ENCODE measurements at places on chromosomes 12 and 14.

DNA sequence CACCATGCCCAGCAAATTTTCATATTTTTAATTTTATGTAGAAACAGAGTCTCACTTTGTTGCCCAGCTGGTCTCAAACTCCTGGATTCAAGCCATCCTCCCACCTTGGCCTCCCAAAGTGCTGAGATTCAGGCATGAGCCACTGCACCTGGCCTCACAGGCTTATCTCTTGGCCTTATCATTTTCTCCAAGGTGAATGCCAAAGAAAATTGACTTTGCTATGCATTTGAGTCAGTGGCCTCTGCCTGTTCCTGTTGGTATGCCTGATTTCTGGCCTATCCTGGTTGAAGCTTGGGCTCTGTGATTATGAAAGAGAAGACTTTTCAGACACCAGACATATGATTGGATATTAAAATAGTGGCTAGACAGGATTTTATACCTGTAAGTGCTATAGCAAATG lies 34.2 kb downstream of the MANSC1 start:
- no peak for DNase-seq

GRCh38 chr14:77498984-77499527 lies 440 bp upstream of the ISM2 start:
- peak; percentile 83 for DNase-seq

GRCh38 chr12:77001276-77001675 lies 64.1 kb downstream of the E2F7 start:
- no peak for DNase-seq

DNA sequence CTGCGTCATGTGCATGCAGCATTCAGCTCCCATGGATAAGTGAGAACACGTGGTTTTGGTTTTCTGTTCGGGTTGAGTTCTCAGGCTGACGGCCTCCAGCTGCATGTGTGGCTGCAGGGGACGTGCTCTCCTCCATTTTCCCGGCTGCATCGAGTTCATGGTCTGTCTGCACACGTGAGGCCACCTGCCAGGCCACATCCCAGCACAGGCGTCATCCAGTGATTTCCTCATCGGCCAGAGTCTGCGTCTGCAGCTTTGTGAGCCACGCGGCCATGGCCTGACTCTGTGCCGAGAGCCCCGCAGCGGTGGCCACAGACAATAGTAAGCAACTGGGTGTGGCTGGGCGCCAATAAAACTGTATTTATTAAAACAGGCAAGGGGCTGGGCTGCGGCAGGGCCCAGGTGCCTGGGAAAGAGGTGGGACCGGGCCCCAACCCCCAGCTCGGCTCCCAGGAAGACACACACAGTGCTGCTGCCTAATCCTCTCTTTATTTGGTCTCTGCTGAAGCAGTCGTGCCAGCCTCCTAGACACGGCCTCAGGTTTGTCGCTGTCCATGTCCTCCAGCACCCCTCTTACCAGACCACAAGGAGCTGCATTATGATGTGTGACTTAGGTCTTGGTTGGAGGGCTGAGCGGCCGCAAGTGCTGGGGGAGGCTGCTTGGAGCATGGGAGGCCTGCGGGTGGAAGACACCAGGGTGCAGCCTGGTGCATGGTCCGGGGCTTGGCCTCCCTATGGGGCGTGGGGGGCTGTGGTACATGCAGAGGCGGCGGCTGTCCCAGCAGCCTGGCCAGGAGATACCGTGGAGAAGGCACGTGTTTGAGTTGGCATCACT lies 52.0 kb downstream of the NOC4L start:
- DNase-seq, result no peak

GRCh38 chr12:44976246-44976645 lies 74.7 kb downstream of the DBX2 start:
- DNase-seq, result no peak

DNA sequence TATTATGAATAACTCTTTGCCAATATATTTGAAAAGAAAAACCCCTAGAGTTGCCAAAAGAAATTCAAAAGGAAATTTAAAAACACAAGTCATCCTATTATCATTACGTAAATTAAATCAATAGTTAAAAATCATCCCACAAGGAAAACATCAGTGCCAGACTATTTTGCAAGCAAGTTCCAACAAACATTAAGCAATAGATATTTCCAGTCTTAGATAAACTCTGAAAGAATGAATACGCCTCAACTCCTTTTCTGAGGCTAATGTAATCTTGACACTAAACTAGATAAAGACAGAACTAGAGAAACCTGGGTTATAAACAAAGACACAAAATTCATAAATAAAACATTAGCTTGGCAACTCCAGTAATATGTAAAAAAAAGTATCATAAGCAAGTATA lies 245.9 kb downstream of the FOXN3 start:
- DNase-seq, result no peak

- no peak for DNase-seq
These were observed 409.3 kb upstream of the TMEM132C start for GRCh38 chr12:127857661-127858060.

- DNase-seq, result no peak
These were observed 3.6 kb upstream of the ELK3 start for GRCh38 chr12:96190413-96191108.

GRCh38 chr12:15797818-15798217 lies 8.6 kb upstream of the EPS8 start:
- no peak for DNase-seq

- DNase-seq, result peak; percentile 39
These were observed 161.2 kb downstream of the DAD1 start for GRCh38 chr14:22427771-22428231.

DNA sequence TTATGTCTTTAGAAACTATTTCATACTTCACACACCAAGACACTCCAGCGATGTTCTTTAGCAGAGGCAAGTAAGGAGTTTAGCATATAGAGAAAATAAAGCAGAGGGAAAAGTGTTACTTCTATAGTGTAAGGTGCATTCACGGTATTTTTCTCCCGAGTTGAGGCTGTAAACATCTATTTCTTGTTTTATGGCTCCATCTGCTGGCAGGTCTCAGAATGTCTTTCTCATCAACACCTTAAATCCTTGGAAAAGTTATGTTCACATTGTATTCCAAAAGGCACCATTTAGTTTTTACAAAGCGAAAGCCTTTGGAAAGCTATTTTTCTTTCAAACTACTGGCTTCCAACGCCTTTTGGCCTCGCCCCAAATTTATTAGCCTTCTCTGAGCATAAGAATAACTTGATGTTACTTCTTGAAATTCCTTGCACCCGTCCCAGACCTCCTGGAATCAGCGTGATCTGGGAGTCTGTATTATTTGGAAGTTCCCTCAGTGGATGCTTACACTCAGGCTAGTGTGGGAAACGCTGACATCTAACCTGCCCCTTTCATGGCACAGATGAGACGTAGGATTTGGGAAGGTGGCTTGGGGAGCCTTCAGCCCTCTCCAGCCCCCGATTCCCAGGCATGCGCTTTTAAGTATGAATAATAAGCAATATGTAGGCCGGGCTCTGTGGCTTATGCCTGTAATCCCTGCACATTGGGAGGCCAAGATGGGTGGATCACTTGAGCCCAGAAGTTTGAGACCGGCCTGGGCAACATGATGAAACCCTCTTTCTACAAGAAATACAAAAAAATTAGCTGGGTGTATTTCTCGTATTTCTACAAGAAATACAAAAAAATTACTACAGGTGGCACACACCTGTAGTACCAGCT lies 1.9 kb upstream of the PIWIL1 start:
- DNase-seq, result peak; percentile 82

- DNase-seq, result no peak
These were observed 41.7 kb upstream of the OR5AU1 start for GRCh38 chr14:21197418-21198205.

DNA sequence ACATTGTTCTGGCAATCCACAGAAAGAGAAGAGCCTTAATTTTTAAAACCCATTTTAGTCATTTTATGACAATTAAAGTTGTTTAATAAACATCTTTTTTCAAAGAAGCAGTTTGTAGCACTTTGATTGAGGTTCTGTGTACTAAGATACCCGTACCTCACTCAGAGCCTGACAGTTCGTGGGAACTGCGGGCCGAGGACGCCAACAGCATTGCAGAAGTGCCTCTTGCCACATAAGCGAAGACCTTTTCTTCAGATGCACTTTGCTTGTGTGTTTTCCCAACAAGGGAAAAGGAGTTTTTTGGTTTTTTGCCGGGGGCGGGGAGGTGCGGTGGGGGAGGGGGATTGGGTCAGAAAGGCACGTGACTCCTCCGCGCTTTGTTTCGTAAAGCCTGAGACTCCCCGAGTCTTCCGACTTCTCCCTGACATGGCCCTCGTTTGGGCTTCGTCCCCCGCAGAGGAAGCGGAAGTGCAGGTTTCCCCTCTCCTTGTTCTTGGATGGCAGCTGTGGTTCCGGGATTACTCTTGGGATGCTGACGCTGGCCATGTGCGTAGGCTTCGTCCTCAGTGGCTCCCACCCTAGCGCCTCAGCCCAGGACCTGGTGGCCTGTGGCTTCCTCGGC lies 70.8 kb downstream of the WDR20 start:
- DNase-seq, result peak; percentile 48

DNA sequence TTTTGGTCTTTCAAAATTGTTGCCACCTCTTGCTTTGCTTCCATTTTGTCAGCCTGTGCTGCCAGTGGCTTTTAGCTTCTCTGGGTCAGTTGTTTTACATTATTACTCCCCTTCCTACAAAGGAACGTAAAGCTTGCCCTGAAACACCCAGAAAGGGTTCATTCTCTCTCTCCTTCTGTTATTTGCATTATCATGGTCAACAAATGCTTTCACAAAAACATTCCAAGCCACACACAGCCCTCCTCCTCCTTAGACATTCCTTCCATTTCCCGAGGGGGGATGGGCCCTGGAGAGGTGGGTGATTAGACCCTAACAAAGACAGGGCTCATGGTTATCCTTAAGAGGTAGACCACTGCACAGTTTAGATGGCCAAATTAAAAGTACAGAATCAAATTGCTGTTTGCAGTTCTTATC lies 60.4 kb upstream of the SINHCAF start:
- DNase-seq, result peak; percentile 94

- DNase-seq, result no peak
These were observed 517.6 kb upstream of the ATP2B1 start for GRCh38 chr12:90226211-90226610.

DNA sequence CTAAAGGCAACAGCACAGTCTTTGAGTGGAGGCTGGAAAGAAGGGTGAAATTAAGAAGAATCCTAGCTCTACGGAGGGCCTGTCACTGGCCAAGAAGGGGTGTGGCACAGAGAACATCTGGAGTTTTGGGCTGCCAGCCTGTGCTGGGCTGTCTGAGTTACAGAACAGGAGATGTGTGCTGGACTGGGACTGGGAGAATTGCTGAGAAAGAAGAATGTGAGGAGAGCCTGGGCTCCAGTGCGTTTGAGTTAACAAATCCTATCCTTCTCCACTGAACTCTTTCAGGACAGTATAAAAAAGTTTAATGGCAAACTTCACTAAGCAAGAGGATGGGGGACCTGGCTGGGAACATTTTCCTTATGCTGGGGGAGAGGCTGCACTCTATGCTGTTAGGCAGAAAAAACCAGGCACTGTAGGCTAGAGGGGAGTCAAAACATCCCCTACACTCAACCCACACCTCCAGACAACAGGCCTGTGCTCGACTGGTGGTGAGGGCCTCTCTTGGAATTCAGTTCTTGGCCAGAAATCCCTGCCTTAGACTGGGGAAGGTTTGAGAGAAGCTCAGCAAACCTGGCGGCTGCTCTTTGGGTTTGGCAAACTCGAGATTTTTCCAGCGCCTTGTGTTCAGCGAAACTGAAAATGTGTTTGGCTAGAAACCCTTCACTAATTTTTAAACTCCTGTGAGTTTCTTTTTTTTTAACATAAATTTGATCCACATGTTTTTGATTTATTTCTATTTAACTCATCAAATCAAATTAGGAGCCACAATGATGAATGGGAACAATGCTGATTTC lies 217.3 kb downstream of the MON2 start:
- DNase-seq, result peak; percentile 67

- DNase-seq, result no peak
These were observed 663.6 kb downstream of the BCL11B start for GRCh38 chr14:98608071-98609060.

- no peak for DNase-seq
These were observed 144.9 kb downstream of the SRGAP1 start for GRCh38 chr12:63989301-63989845.

GRCh38 chr12:132043216-132043615 lies 93.5 kb downstream of the EP400 start:
- DNase-seq, result no peak

- no peak for DNase-seq
These were observed 671 bp upstream of the DIO3 start for GRCh38 chr14:101560534-101561113.

DNA sequence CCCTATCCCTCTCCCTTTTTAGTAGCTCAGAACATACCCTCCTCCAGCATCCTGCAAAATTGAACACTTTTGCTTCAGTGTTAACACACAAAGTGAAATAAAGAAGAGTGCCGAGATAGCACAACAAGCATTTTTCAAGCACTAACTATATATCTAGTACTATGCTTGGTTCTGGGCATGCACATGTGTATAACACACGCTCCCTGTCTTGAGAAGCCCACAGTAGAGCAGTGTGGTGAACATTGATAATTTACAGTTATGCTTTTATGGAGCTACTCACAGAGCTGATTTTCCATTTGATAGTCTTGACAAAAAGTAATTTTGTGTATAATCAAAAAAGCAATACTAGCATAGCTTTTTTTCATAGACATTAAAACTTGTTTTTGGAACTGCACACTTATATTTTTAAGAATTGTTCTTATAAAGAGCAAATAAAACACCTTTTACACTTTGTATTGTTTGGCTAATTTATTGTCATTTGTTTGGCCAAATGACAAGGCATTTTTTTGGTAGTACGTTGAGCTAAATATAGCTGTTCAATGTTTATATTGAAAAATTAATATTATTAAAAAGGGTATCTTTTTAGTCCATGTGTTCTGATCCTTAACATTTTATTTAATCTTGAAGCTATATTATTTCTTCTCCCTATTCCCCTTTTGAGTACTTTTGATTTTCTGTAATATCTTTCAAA lies 39.7 kb downstream of the LEMD3 start:
- no peak for DNase-seq

GRCh38 chr14:56487090-56487667 lies 92.4 kb upstream of the TMEM260 start:
- no peak for DNase-seq
